ENCODE measurements at places on chromosomes 4 and X. TPM values are rescaled to one million over a fixed set of nuclear protein-coding genes. Genes with fewer than 3 reads are reported as not detected.

- H3K36me3 ChIP-seq = no peaks in the 10 kb centered on the region
- no peak overlapping the region for H3K27ac ChIP-seq
- no peak overlapping the region for H3K4me3 ChIP-seq
- no peaks in the 10 kb centered on the region for H3K4me1 ChIP-seq
Observed at GRCh38 chr4:57554556-57555092, 444.4 kb upstream of the IGFBP7 start.

DNA sequence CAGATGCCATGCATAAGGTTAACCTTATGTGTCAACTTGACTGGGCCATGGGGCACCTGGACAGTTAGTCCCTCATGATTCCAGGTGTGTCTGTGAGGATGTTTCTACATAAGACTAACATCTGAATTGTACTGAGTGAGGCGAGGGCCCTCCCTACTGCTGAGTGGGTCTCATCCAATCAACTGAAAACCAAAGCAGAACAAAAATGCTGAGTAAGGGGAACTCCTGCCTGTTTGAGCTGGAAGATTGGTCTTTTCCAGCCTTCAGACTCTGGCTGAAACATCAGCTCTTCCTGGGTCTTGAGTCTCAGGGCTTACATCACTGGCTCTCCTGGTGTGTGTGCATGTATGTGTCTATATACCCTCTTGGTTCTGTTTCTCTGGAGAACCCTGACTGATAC is 13.8 kb downstream of the NELFA start:
- peaks cover 27% of the 10 kb centered on the region for H3K36me3 ChIP-seq
- no peak overlapping the region for H3K4me3 ChIP-seq
- no peak overlapping the region for H3K27ac ChIP-seq
- no peaks in the 10 kb centered on the region for H3K27me3 ChIP-seq
- DNase-seq = no peak
- peaks cover 17% of the 10 kb centered on the region for H3K4me1 ChIP-seq

DNA sequence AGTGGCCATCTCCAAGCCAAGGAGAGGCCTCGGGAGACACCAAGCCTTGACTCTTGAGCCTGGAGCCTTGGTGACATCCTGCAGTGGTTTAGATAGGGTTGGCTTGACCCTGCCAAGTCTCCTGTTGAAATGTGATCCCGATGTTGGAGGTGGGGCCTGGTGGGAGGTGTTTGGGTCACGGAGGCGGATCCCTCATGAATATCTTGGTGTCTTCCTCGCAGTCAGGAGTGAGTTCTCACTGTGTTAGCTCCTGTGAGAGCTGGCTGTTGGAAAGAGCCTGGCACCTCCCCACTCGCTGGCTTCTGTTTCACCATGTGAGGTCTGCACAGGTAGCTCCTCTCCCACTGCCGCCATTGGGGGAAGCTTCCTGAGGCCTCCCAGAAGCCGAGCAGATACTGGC is 38.8 kb downstream of the ADRA2C start:
- H3K27me3 ChIP-seq = peaks cover 22% of the 10 kb centered on the region
- H3K4me1 ChIP-seq = no peaks in the 10 kb centered on the region
- no peak for DNase-seq

GRCh38 chr4:163542275-163542674 is 47.8 kb downstream of the TMA16 start:
- no peaks in the 10 kb centered on the region for H3K27me3 ChIP-seq
- H3K36me3 ChIP-seq = no peaks in the 10 kb centered on the region
- no peak for DNase-seq
- no peak overlapping the region for H3K27ac ChIP-seq
- no peak overlapping the region for H3K4me3 ChIP-seq

PAGE2B gene
- total RNA-seq = 0.74 TPM

DMP1 gene
- not detected for total RNA-seq

SPINK2 gene
- not detected for total RNA-seq

Data from activated T-cell treated with anti-CD3 and anti-CD28 coated beads, Interleukin-2, amount 50 U/mL, for 72 hours (primary cell).